ENCODE measurements at places on chromosomes 2 and 18.

DNA sequence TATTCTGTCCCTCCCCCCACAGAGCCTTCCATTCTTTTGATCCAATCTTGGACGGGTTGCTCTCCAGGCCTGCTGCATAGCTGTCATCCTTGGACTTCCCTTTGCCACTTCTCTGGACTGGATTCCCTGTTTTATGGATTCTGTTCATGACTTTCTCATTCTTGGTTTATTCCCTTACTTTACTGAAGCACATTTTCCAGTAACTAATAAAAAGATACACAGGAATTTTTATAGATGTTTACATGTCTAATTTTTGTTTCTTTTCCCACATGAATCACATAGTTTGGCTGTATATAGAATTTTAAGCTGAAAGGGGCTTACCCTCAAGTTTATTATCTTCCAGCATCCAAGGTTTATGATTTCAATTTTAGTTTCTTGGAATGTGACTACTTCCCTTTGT is 37.9 kb downstream of the GDF7 start:
- no peak for DNase-seq

DNA sequence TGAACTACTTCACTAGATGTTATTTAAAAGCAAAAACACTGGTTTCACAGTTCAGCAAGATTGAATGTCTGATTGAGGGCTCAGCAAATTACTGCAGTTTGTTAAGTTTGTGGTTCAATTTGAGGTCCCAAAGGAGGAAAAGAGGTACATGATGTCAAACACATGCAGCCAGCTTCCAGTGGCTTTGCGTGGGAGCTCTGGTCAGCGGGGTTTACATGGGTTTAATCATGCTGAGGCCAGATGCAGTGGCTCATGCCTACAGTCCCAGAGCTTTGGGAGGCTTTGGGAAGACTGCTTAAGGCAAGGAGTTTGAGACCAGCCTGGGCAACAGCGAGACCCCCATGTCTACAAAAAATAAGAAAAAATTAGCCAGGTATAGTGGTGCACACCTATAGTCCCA is 111.5 kb downstream of the MAPK4 start:
- no peak for DNase-seq

DNA sequence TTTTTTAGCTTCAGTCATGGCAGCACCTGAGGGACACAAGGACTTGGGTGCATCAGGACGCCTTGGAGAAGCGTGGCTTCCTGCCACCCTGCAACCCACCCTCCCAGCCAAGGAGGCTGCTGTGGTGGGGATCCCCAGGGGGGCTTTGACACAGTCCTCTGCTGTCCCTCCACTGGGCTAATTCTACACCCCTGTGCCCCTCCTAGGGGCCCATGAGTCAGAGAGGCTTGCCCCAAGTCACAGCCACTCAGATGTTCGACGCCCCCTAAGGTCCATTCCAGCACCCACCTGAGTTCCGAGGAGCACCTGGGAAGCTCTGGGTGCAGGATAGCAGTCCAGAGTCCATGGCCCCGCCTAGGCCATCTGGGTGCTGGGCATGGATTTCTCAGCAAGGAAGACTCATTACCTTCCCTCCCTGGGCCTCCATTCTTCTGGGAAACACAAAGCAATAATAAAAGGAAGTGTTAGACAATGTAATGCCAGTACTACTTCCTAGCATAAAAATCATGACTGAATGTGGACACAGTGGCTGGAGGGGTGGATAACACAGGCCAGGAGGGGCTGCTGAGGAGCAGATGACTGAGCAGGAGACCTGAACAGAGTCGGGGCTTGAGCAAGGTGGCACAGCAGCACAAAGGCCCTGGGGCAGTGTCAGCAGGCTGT is 3.7 kb downstream of the ALPG start:
- no peak for DNase-seq

DNA sequence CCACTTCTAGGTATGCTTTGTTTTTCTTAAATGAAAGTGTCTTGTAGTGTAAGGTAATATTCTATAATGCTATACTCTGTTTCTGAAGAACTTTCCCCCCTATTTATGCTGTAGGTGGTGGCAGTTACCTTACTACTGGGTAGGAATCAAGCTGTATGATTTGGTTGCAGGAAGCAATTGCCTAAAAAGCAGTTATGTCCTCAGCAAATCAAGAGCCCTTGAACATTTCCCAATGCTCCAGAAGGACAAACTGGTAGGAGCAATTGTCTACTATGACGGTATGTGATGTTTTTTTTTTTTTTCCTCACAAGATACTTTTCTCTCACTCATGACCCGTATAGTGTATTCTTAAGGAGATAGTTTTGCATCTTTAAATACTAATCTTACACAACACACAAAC is 77.0 kb downstream of the GPD2 start:
- DNase-seq = no peak

- DNase-seq = no peak
Observed at GRCh38 chr2:231800493-231801091, 14.3 kb downstream of the COPS7B start.

DNA sequence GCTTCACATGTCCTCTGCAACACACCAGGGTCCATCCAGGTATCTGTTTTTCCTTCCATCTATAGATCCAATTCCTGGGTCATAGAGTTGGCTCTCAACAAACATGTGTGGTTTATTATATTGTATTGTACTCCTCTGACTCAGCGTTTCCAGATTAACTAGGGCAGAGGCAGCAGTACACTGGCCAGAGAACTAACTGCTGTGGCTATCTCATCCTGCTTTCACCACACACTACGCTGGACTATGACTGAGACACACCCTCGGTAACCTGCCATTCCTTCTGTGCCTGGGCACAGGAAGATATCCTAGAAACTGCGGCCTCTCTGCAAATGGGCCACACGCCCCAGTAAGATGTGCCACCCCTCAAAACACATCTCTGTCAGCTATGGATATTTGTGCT is 159.8 kb upstream of the STK17B start:
- DNase-seq = no peak

- DNase-seq = no peak
Observed at GRCh38 chr18:71485611-71486010, 1058.5 kb downstream of the CBLN2 start.

DNA sequence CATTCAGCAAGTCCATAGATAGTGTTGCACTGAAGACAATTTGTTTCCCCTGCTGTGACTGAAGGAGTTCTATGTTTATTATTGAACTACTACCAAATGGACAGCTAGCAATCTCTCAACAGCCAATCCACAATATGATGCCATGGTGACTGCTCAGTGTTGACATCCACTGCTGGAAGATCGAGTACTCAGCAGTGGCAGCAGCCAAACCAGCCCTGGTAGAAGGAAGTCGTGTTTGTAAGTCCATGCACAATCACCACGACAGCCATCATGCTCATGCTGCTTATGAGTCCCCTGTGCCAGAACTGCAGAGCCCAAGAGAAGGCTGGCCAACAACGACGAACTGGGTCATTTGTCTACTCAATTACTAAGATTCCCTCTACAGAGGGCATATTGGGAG is 66.4 kb downstream of the OSR1 start:
- no peak for DNase-seq

- DNase-seq = no peak
Observed at GRCh38 chr18:65363011-65363410, 387.8 kb upstream of the CDH7 start.

DNA sequence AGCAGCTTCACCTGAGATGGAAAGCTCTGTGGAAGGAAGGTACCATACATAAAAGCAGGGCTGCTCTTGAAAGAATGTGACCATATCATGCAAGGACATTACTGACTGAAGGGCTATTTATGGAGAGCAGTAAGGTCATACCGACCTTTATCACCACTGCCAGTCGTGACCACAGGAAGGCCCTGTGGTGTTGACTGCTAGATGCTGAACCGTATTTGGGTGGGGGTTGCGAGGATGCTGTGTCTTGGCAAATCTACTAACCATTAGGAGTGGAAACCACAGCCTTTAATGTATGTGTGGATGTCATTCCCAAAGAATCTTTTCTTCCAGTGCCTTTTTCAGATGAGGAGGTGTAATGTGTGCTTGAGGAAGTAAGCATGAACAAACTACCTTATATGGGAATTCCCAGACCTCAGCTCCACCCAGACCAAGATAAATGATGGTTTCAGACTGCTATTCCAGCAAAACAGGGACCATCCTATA is 60.8 kb downstream of the LIMS1 start:
- no peak for DNase-seq

- no peak for DNase-seq
Observed at GRCh38 chr18:63106727-63107126, 212.8 kb downstream of the BCL2 start.

DNA sequence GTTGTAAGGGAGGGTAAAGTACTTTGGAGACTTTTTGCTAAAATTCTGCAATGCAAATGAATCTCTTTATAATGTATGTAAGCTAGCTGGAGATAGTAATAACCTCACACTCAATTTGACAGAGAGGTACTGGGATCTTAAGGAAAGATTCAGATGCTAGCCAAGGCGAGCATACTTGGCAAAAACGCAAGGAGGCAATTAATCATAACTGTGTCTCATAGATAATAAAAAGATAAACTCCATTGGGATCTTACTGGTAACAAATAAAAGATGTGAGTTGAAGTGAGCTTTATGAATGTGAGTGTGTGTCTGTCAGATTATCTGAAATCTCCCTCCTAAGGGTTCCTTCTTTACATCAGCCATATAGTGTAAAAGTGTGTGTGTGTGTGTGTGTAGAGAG is 533.0 kb downstream of the TMX3 start:
- no peak for DNase-seq

DNA sequence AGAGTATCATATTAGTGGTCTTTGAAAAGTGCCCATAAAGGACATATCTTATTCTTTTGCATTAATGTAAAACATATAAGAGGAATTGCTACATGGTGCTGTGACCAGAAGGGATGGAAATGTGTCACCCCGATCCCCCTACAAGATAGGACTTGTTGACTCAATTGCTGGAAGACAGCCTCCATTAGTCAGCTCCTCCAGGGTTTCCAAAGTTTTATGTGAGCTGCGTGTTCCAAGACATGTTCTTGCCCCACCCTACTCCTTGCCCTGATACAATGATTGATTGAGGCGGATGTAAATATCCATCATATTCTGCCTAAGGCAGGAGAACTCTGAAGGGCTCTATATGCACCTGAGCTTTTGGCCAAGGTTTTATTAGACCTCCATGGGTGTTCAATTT is 541.0 kb upstream of the ZEB2 start:
- DNase-seq = no peak

GRCh38 chr18:2536493-2536892 is 34.8 kb downstream of the METTL4 start:
- no peak for DNase-seq
